ENCODE measurements at places on chromosomes 13 and 19.

DNA sequence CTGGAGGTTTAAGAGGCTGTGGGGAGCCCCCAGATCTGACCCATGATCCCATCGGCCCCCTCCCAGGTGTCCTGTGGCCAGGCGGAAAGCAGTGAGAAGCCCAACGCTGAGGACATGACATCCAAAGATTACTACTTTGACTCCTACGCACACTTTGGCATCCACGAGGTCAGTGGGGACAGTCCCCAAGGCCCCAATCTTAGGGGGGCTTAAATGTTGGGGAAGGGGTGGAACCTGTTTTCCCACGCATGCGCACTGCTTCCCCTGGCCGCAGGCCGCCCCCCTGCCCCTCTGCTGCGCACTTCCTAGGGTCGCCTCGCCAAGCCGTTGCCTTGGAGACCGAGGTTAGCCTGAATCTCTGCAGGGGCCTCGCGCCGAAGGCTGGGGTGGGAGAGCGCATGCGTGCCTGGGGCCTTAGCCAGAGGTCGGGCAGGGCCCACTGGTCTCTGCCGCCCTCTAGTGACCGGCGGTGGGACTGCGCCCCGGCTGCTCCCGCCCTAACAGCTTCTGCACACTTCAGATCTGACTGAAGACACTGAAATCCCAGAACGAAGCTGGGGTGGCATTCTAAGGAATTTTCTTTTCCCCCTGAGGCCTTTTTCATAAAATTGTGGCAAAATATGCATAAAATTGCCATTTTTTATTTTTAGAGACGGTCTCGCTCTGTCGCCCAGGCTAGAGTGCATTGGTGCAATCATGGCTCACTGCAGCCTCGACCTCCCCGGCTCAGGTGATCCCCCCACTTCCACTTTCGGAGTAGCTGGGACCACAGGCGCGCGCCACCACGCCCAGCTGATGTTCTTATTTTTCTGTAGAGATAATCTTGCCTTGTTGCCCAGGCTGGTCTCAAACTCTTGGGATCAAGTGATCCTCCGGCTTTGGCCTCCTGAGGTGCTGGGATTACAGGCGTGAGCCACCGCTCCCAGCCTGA lies 3.6 kb downstream of the PRMT1 start:
- peak; percentile 81 for DNase-seq

- DNase-seq, result no peak
Observed at GRCh38 chr13:74203576-74203975, 69.4 kb upstream of the KLF12 start.

DNA sequence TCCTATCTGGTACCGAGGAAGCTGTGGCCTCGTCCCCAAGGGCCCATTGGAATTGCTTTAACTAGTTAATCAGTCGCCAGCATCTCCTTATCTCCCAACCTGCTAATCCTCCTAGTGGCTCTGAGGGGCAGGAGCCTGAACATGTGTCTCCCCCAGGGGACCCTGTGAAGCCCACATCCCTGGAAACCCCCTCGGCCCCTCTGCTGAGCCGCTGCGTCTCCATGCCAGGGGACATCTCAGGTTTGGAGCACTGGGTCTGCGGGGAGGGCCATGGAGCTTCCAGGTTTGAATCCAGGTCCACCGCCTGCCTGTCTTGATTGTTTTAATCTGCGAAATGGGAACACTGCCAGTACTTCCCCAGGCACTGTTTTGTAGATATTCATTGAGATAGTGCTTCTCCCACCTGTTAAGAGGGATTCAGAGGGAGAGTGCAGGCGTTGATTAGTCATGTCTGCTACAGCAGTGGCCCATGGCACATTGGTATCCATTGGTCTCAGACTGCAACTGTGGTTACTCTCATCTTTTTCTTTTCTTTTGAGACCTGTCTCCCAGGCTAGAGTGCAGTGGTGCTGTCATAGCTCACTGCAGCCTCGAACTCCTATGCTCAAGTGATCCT lies 6.4 kb downstream of the PNPLA6 start:
- DNase-seq, result no peak

GRCh38 chr19:35911173-35911572 lies 3.1 kb upstream of the TYROBP start:
- no peak for DNase-seq

DNA sequence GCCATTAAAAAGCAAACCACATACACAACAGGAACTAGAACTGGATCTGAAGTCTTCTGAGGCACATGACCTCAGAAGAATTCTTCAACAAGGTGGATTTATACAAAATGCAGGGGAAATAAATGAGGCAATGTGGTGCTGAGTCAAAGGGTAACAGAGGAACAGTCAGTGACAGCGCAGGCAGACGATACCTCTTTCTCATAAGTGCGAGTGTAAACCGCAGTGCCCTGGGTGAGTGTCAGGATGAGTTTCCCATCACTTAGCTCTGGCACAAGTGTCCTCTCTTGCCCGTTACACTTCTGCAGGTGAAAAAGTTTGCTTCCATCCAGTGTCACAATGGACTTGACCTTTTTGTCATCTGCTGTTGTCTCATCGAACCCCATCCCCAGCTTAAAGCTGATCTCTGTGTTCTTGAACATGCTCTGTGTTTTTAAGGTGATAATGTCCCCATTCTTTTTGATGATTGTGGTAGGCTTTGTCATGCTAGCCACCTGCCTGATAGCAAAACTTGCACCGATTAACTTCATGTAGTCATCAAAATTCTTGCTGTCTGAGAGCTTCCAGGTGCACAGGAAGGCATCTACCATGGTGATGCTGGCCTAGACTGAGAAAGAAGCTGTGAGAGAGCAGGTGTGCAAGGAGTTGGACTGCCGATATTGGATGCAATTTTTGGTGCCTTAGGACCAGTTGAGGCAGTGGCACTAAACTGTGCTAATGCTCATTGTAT lies 97.3 kb downstream of the AKAP11 start:
- no peak for DNase-seq

GRCh38 chr13:107395927-107396662 lies 819.2 kb downstream of the LIG4 start:
- DNase-seq, result no peak

DNA sequence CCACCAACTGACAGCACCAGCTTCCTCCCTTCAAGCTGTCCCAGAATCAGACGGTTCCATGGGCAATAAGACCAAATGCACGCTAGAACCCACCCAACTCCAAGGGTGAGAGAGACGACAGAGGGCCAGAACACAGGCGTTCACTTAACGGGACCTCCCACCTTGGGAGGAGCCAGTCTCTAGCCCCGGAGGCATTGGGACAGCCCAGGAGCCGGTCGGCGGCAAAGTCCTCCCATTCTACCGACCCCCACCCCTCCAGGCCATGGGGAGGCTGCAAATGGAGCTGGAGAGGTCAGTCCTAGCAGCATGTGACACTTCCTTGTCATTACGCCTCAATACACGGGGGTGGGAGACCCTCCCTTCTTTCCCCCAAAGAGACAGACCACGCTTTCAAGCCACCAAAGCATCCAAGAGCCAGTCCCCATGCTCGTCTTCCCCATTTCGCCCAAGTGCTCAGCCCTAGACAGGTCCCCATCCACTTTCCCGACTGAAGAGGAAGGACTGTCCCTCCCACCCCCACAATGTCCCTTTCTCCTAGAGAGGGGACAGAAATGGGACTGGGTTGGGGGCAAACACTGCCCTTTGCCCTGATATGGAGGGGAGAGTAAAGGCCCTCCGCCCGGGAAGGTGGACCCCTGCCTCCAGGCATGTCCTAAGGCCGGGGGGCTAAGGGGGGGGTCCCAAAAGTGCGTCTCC lies 964 bp downstream of the KHSRP start:
- peak; percentile 86 for DNase-seq

- DNase-seq, result peak; percentile 80
Observed at GRCh38 chr19:47512183-47512947, 2.5 kb downstream of the NAPA start.

GRCh38 chr19:33226550-33227241 lies 1.0 kb upstream of the SLC7A10 start:
- DNase-seq, result no peak

DNA sequence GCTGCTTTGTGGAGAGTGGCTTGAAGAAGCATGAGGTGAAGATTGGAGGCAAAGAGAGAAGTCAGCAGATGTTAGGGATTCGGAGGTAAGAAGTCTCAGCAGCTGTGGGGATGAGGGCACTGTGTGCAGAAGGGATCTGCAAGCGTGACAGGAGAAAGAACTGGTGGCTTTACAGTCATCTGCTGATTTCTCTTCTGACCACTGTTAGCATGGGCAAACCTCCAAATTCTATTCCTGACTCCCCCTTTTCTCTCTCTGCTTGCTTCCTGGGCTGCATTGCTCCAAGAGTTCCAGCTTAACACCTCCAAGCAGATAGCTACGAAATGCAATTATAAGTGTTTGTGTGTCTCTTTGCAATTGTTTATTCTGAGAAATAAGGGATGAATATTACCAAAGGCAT lies 159.6 kb downstream of the GGACT start:
- DNase-seq, result no peak

DNA sequence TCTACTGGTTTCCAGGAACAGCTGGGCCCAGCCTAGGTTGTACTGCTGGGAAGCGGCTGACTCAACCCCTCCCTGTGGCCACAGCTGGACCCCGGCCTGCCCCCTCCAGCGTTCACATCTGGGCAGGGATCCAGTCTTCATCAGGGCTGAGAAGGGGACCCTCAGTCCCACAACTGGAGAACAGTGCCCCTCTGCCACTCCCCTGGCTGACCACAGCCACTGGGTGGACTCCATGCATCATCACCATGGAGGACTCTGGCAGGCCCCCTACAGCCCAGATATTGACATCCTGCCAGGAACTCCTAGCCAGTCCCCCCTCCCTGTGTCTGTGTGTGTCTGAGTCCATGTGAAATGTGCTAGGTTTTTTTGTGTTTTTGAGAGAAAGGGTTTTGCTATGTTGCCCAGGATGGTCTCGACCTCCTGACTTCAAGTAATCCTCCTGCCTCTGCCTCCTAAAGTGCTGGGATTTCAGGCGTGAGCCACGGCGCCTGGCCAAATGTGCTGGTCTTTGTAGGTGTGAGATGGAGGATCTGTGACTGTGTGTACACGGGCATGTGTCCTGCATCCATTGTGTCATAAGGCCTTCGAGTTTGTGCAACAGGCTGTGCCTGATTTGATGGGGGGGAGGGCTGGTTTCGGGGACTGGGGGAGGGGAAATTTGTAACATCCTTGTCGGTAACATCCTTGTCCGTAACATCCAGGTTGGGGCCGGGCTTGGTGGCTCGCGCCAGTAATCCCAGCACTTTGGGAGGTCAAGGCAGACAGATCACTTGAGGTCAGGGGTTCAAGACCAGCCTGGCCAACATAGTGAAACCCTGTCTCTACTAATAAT lies 4.0 kb upstream of the HOOK2 start:
- DNase-seq, result no peak

DNA sequence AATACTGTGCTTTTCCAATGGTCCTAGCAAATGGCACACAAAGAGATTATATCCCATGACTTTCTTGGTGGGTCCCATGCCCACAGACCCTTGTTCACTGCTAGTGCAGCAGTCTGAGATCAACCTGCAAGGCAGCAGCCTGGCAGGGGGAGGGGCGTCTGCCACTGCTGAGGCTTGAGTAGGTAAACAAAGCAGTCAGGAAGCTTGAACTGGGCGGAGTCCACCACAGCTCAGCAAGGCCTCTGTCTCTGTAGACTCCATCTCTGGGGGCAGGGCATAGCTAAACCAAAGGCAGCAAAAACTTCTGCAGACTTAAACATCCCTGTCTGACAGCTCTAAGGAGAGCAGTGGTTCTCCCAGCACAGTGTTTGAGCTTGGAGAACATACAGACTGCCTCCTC lies 82.9 kb downstream of the ZNF737 start:
- DNase-seq, result no peak

GRCh38 chr13:74153316-74153715 lies 19.1 kb upstream of the KLF12 start:
- no peak for DNase-seq

- no peak for DNase-seq
Observed at GRCh38 chr19:41019346-41019745, 28.3 kb downstream of the CYP2B6 start.

DNA sequence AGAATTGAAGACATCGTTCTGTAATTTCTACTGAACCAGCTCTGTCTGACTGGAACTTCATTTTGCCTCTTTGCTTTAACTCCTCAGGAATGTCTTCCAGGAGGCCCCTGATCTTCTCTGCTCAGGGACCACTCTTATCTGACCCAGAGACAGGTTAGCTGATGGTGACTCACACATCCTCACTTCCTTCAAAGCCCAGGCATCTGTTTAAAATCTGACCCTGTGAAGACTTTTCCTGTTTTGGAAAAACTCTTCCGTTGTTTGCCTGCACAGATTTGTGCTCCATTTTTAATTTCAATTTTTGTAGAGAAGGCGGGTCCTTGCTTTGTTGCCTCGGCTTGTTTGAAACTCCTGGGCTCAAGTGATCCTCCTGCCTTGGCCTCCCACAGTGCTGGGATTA lies 1.6 kb downstream of the ARL11 start:
- no peak for DNase-seq

GRCh38 chr19:43984687-43985000 lies 656 bp downstream of the ZNF155 start:
- no peak for DNase-seq

- DNase-seq, result no peak
Observed at GRCh38 chr19:17419154-17419620, 660 bp upstream of the MVB12A start.

- no peak for DNase-seq
Observed at GRCh38 chr13:51659276-51660127, 75.2 kb downstream of the WDFY2 start.

DNA sequence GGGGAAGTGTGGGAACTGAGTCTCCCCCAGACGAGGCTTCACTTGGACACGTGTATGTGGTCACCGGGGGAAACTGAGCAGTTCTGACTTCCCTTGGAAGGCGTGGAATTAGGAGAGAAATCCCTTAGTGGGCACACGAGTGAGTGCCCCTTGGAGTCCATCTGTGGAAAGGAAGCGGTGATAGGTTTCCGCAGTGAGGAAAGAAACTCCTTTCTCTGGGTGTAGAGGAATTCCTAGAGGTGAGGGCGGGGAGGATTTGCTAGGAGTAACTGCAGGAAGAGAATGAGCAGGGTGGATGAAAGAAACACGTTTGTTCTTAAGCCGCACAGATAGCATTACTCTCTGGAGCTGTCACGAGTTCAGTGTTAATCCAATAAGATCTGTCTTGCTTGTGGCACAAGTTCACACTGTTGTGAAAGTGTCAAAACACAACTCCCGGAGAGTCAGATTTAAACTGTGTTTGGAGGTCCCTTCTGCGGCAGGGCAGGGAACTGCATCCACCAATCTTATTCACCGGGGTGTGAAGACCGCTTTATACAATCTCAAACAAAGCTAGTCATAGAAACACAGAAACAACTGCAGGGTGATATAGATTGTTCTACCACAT lies 1.2 kb downstream of the KL start:
- DNase-seq, result peak; percentile 45

DNA sequence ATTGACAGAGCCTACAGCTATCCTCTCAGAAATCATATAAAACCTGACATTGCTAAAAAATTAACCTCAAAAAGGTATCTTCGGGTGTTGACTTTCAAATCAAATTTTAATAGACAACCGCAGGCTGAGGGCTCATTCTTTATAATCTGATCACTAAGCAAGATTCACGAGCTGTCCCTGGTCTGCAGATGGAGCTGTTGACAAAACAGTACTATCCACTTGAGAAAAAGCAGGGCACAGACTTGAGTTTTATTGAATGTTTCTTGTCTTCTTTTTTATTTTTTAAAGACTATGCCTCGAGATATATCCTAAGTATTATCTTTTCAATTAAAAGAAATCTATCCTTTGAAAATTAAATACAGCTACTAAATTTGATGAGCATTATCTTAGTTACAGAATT lies 540.5 kb downstream of the PCDH9 start:
- no peak for DNase-seq

Data from lower leg skin (tissue), 4 donors.